ENCODE measurements at places on chromosomes 6 and 20.

DNA sequence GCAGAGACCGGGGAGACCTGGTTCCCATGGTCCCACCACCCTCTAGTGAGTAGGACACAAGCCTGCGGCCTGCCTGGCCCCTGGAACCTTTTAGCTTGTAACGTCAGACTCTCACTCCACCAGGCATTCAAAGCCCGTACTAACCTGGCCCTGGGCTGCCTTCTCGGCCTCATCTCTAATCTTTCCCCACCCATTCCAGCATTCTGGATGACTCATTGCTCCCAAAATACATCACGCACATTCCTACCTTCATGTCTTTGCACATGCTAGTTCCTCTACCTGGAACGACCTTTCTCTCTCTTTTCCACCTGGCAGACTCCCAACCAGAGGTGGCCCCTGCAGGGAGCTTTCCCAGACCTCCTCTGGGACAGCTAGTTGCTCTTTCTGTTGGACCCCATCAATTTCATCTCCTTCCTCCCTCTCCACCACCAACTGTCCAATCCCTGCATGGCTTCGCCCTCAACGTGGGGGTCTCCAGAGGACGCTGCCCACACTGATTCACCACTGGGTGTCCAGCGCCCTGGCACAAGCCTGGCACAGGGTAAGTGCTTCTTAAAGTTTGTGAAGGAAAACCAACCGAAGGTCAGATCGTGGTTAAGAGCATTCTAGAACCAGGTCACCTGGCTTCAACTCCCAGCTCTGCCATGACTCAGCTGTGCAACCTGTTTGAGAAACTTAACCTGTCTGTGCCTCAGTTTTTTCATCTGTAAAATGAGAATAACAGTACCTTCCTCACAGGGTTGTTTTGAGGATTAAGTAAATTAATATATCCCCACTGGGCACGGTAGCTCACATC, 35.2 kb downstream of the JPH2 start:
- DNase-seq = no peak

DNA sequence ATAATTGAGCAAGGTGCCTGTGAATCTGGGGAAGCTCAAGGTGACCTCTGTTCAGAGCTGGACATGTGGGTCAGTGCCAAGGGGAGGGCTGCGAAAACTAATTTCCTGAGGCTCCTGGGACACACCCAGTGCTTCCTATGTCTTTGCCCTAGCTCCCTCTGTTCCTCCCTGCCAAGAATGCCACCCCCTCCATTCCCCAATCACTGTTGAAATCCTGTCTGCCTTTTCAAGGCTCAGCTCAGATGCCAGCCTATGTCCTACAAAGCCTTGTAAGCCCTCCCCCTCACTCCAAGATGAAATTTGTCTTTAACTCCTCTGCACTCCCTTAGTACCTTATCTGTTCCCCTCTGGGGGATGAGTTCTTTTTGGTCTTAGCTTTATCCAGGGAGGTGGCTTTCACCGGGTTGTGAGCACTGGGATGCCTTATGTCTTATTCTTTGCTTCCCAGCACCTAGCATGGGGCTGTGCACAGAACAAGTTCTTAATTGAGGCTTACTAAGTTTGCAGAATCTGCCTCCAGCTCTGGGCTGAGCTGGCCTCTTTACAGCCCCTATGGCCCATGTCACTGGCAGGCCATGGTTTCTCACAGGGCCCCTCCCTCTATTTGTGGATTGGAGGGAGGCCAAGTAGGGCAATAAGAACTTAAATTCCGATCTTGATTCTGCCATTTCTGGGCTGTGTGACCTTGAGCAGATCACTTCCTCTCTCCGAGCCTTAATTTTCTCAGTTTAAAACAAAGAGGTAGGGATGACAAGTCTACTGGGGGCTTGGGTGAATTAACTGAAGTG, 51.5 kb upstream of the EPB41L1 start:
- no peak for DNase-seq

GRCh38 chr6:39841291-39841690, 49.1 kb downstream of the DAAM2 start:
- peak; percentile 74 for DNase-seq

GRCh38 chr6:163487606-163488005, 73.1 kb downstream of the QKI start:
- DNase-seq = no peak

Measured in NCI-H510A treated with DMSO at 0.1 percent for 48 hours (cell line).